ENCODE measurements at places on chromosomes 4 and X.

- no peak for DNase-seq
Observed at GRCh38 chrX:107025545-107025944, 25.5 kb upstream of the MORC4 start.

- no peak for DNase-seq
Observed at GRCh38 chrX:20399728-20400414, 133.2 kb upstream of the RPS6KA3 start.

DNA sequence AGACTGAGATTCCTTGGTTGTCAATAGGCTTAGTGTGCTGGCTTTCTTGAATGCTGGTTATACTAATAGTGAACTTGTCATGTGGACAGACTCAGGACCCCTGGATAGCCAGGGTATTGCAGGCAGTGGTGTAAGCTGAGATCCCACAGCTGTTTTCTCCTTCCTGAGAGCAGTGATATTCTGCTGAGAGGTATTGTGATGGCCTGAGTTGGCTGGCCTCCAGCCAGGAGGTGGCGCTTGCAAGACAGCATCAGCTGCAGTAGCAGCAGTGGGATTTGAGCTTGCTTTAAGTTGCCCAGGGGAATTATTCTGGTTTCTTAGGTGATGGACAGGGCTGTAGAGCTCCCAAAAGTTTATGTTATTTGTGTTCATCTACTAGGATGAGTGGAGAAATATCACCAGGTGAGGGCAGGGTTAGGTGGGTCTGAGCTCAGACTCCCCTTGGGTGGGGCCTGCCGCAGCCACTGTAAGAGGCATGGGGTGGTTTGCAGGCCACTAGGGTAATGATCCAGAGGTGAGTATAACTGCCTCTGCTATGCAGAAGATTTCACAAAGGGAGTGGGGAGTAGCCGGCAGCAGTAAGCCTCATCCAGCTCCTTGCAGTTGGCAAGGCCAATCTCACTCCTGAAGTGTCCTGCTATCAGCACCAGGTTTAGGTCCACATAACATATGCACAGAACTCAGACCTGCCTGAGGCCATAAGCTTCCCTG is 66.2 kb downstream of the IL15 start:
- DNase-seq = no peak

DNA sequence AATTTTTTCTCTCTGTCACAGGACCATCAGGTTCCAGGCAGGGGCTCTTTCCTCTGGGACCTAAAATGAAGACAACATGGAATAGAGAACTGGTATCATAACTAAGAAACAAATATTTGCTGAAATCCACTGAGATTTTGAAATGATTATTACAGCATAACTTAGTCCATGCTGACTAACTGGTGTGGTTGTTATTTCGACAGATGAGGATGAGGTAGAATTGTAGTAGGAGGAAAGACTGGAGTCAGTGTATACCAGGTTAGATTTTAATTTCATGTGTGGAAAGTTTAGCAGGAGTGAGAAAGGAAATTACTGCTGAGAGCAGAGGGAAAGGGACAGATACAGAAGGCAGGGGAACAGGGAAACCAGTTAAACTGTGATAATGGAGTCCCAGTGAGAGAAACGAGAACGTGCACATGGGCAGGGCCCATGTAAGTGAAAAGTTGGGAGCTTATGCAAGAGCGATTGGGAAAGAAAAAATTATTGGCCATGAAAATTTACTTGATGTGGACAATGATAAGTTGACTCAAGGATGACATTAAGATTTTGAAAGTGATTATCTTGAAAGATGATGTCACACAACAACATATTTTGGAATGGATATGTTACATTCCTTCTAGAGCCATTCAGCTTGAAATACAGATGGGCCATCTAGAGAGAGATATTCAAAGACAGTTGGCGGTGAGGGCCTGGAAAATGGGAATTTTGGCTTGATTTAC is 98.7 kb upstream of the DDIT4L start:
- DNase-seq = no peak

- no peak for DNase-seq
Observed at GRCh38 chr4:150583287-150584110, 1.5 kb downstream of the MAB21L2 start.

DNA sequence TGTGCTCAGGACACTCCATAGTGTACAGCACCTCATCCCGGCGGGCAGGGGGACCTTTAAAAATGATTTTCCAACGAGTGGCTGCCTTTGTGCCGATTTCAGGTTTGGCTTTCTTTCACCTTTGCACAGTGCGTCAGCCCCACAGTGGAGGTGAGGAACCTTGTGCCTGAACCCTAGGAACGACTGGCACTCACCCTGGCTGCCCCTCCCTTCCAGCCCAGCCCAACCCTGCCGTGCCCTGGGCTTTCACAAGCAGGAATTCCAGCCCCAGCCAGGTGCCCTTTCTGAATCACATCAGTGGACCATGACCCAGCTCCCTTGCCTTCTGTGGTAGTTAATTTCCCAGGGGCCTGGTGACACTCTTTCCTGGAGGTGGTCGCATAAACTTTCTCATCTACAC is 1.3 kb downstream of the TMEM164 start:
- DNase-seq = no peak

DNA sequence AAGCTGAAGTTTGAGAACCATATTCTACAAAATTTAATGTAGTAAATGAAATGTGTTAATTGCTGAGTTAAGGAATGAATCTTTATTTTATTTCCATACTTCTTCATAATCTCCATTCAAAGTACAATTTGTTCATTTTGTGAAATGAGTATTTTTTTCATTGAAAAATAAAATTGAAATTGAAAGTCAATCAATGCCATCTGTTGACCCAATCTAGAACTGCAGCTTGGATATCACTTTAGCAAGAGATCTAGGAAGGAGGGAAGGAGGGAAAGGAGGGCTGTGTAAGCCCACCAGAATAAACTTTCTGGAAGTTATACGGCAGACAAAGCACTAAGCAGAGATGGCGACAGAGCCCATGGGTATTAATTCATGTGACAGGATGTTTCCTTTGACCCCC is 128.4 kb downstream of the ZMAT1 start:
- DNase-seq = no peak

- no peak for DNase-seq
Observed at GRCh38 chrX:13750204-13750603, 15.7 kb downstream of the OFD1 start.

DNA sequence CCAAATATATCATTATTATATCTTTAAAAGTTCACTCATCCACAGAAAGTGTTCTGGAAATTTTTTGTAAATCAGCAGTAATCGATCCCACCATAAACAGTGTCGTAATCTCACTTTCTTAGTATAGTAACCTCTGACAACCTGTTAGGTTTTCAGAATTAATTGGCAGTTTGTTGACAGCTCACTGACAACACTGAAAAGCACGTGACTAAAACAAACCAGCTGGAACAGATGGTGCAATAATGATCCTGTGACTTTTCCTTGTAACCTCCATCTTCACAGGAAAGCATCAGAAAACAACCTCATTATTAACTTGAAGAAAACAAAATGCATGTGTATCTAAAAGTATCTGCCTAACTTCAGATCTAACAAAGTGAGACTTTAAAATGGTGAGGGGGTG is 48.5 kb downstream of the FSTL5 start:
- no peak for DNase-seq

- no peak for DNase-seq
Observed at GRCh38 chrX:23981711-23982110, 45.3 kb downstream of the KLHL15 start.

DNA sequence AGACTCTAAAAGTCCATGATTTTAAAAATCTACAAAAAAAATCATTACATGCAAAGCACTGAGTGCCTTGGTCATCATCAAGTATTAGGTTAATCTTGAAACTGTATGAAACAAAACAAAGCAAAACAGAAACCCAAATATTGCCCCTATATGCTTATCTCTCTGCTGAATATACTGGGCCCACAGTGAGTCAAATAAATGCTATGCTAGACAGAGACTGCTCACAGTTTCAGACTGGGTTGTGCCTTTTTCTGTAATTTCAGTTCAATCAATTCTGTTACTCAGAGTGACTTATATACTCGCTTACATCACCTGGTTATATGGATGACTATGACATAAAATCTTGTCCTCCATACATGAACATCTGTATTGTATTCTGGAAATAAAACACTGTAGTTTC is 257.1 kb upstream of the ACTRT1 start:
- no peak for DNase-seq

- DNase-seq = no peak
Observed at GRCh38 chrX:133290076-133290475, 71.9 kb upstream of the TFDP3 start.

DNA sequence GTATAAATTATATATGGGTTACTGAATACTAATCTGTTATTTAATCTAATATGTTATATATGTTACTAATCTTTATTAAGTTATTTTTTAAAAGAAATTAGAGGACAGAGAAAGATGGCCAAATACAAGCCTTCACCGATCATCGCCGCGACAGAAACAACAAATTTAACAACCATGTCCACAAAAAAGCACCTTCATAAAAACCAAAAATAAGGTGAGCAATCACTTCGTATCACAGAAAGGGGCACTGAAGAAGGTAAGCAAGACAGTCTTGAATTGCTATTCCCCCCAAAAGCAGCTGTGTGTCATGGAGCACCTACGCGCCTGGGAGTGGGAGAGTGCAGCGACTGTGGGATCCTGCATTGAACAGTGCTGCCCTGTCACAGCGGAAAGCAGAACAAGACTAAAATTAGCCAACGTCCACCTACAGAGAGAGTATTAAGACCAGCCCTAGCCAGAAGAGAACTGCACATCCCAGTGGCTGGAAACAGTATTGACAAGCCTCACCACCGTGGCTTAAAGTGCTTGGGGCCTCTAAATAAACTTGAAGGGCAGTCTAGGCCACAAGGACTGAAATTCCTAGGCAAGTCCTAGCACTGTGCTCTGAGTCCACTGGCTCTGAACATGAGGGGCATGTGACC is 38.5 kb downstream of the LRBA start:
- DNase-seq = no peak

DNA sequence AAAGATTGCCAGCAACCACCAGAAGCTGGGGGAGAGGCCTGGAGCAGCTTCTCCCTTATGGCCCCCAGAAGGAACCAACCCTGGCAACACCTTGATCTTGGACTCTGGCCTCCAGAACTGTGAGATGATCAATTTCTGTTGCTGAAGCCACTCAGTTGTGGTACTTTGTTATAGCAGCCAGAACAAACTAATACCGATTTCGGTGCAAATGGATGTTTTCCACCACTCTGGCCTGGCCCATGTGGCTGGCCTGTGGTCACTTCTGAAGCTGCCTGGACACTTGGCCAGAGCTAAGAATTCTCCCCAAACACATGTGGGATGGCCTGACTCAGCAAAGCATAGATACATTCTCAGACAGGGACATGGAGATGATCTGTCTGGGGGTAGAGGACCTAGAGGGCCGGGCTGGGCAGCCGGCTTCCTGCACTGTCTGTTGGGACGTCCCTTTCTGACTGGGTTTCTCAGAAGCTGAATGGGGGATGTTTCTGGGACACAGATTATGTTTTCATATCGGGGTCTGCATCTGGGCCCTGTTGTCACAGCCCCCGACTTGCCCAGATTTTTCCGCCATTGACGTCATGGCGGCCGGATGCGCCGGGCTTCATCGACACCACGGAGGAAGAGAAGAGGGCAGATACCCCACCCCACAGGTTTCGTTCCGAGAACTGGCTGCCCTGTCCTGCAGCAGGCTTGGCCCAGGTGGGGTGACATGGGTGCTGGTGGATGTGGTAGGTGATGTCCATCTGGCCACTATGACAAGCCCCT is 4.1 kb downstream of the FOXP3 start:
- DNase-seq = no peak

- DNase-seq = no peak
Observed at GRCh38 chrX:129000797-129001196, 522.5 kb downstream of the SMARCA1 start.

DNA sequence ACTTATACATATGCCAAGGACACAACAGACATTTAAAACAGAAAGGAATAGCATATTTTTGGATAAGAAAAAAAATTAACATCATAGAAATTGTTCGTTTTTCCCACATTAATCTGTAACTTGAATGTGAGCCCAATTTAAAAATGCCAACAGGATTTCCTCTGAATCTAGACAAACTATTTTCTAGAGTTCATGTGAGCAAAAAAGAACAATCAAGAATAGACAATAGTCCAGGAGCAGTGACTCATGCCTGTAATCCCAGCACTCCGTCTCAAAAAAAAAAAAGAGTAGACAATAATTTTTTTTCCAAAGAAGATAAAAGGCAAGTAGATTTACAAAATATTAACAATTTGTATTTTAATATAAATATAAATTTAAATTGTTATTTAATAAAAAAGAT is 73.7 kb upstream of the DUSP21 start:
- DNase-seq = no peak

DNA sequence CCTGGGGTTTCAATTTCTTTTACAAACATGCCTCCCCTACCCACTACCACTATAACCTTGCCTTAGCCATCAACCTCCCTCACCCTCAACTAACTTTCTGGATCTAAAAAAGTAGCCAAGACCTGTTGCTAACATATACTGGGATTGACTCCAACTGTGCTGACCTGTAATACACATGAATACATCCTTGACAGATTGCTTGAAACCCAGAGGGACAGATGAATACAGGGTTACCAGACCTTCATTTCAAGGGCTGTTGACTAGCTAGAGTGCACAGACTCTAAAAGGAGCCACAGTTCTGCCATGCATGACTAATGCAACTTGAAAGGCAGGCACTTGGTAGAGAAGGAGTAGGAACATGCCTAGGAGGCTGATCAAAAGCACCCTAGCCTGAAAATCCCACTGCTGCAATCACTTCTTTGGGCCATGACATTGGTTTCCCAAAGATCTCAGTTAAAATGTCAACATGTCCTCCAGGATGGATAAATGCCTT is 121.0 kb downstream of the PCDH19 start:
- no peak for DNase-seq

DNA sequence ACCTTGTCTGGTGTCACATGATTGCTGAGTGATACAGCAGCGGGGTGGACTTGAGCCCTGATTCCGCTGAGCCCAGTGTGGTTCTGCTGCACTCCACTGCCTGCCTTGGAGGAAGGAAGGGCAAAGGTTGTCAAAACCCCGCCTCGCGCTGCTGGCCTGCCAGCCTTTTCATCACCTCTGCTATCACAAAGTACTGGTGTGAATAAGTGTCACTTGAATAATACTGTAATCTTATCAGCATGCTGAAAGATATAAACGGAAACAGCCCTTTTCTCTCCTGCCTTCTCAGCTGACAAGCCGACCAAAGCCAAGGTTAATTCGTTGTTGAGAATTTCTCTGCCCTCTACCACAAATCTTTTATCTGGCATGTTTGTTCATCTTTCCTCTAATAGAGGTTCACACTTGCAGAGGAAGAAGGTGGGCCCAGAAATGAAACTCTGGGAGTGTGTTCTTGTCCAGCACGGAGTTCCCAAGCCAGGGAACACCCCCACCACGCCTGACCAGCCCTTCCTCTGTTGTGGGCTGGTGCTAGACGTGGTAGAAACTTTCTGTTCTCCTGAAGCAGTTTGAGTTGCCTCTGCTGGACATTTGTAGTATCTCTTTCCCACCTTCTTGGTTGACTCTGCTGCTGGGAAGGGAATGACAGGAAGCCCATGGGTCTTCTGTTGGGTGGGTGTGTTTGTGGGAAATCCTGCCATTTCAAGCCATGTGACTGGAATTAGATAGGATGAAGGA is 21.5 kb downstream of the FHDC1 start:
- no peak for DNase-seq

Data from stimulated activated CD4-positive, alpha-beta T cell treated with anti-CD3 and anti-CD28 coated beads, Interleukin-2, amount 100 ng/mL, for 4 hours (primary cell).